ENCODE measurements at places on chromosomes 4 and X. TPM values are rescaled to one million over a fixed set of nuclear protein-coding genes. Genes with fewer than 3 reads are reported as not detected.

GRCh38 chr4:10605031-10605430 lies 79.5 kb downstream of the CLNK start:
- no peaks in the 10 kb centered on the region for H3K27me3 ChIP-seq
- no peaks in the 10 kb centered on the region for H3K36me3 ChIP-seq
- H3K4me3 ChIP-seq = no peak overlapping the region
- no peaks in the 10 kb centered on the region for H3K4me1 ChIP-seq
- H3K27ac ChIP-seq = no peak overlapping the region

The APBB2 gene
- polyA plus RNA-seq = 26.6 TPM

- no peaks in the 10 kb centered on the region for H3K36me3 ChIP-seq
- DNase-seq = no peak
- no peaks in the 10 kb centered on the region for H3K4me1 ChIP-seq
- no peaks in the 10 kb centered on the region for H3K27me3 ChIP-seq
Measured at GRCh38 chr4:168771251-168771650, 238.8 kb downstream of the CBR4 start.

GRCh38 chr4:56251556-56251955 lies 135.7 kb downstream of the AASDH start:
- H3K27ac ChIP-seq = no peak overlapping the region
- H3K36me3 ChIP-seq = no peaks in the 10 kb centered on the region
- no peaks in the 10 kb centered on the region for H3K27me3 ChIP-seq

- no peak for DNase-seq
- no peak overlapping the region for H3K4me3 ChIP-seq
- no peak overlapping the region for H3K27ac ChIP-seq
- H3K36me3 ChIP-seq = no peaks in the 10 kb centered on the region
- no peaks in the 10 kb centered on the region for H3K4me1 ChIP-seq
Measured at GRCh38 chrX:31449081-31449480, 377.2 kb upstream of the FTHL17 start.

The CNGA2 gene
- polyA plus RNA-seq = not detected

DNA sequence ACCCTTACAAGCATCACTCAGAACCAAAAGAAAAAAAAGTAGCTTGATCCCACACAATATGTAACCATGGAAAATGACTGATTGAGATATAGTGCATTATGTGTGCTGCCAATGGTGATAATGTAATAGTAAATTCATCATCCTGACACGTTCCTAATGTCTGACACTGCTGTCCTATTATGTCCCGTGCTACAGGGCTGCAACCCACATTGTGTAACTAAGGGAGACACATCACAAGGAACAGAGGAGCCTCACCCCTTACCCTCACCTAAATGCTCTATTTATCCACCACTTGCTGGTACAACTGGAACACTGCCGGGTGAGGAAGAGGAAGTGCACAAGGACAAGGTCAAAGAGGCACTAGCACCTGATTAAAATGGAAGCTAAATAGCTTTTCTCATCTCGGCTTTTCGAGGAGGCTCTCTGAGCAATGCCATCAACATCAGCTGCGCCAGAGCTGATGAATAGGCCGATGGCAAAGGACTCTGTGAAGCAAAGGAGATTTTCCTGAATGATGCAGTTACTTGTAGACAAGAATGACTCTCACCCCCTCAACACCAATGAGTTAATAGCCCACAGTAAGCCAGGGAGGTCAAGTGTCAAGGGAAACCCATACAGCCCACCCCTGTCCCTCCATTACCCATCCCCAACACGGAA lies 181.6 kb downstream of the HNRNPD start:
- no peaks in the 10 kb centered on the region for H3K36me3 ChIP-seq
- H3K4me1 ChIP-seq = no peaks in the 10 kb centered on the region
- no peak overlapping the region for H3K27ac ChIP-seq
- no peak overlapping the region for H3K4me3 ChIP-seq
- H3K27me3 ChIP-seq = no peaks in the 10 kb centered on the region

The MAGEA2 gene
- polyA plus RNA-seq = not detected

- peaks cover 33% of the 10 kb centered on the region for H3K4me1 ChIP-seq
- no peak for DNase-seq
- H3K27ac ChIP-seq = no peak overlapping the region
- no peaks in the 10 kb centered on the region for H3K36me3 ChIP-seq
- H3K4me3 ChIP-seq = no peak overlapping the region
- H3K27me3 ChIP-seq = peaks cover 44% of the 10 kb centered on the region
Measured at GRCh38 chrX:40150503-40150902, 52.7 kb upstream of the BCOR start.

The SPACA5 gene
- polyA plus RNA-seq = not detected

DNA sequence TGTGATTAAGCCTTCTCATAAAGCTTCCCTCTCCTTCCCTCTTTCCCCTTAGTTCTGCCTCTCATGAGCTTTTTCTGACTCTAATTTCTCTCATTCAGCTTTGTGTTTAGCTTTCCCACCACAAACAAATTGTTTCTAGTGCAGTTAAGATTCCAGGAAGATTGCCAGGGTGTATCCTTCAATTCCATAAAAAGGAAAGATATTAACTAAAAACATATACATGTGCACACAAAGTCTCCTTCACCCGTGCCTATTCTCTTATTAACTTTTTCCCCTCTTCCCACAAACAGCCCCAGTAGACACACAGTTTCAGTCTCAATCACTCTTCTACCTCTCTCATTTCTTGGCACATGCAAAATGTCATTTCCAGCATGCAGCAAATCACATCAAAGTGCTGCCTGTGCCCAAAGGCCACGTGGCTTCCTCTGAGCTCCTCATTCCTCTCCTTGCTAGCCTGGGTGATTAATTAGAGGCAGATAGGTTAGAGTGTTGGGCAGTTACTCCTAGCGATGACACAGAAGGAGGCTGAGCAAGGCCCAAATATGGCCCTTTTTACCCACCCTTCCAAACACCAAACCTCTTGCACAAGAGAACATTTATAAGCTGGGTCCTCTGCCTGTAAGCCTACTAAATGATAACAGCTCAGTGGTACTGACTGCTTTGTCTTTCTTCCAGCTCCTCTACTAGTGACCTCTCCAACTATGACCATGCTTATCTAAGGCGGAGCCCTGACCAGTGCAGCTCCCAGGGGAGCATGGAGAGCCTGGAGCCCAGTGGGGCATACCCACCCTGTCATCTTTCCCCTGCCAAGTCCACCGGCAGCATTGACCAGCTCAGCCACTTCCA lies 159.6 kb downstream of the SOWAHB start:
- no peaks in the 10 kb centered on the region for H3K27me3 ChIP-seq
- H3K4me3 ChIP-seq = no peak overlapping the region
- peak overlapping the region; percentile 75 for H3K27ac ChIP-seq
- H3K36me3 ChIP-seq = peaks cover 45% of the 10 kb centered on the region

DNA sequence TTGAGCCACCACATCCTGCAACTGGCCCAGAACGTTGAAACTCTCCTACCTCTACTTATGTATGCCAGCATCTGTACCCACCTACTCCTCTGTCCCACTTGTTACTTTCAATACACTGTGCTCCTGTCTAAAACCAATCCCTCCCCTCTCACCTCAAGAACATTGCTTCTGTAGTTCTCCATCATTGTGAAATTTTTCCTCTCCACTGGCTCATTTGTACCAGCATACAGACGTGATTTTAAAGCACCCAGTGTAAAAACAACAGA lies 25.5 kb upstream of the USO1 start:
- H3K4me1 ChIP-seq = peaks cover 37% of the 10 kb centered on the region
- H3K36me3 ChIP-seq = no peaks in the 10 kb centered on the region
- H3K27ac ChIP-seq = no peak overlapping the region

DNA sequence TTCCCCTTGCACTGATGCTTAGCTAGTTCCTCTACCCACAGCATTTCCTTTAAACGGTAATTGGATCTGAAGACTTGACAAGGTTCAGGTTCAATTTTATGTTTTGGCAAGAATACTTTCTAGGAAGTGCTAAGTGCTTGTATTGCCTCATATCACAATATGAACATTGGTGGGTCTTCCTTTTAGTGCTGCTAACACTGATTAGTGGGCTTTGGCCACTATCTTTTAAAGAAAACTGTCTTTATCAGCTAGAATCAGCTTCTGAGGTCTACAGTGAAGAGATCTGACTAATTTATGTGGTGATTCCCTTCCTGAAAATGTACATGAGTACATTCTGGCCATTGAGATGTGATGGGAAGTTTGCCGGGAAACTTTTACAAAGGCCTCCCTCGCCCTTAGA lies 316.7 kb upstream of the KLF3 start:
- no peaks in the 10 kb centered on the region for H3K27me3 ChIP-seq
- DNase-seq = no peak
- no peaks in the 10 kb centered on the region for H3K36me3 ChIP-seq
- no peak overlapping the region for H3K27ac ChIP-seq
- H3K4me1 ChIP-seq = no peaks in the 10 kb centered on the region

DNA sequence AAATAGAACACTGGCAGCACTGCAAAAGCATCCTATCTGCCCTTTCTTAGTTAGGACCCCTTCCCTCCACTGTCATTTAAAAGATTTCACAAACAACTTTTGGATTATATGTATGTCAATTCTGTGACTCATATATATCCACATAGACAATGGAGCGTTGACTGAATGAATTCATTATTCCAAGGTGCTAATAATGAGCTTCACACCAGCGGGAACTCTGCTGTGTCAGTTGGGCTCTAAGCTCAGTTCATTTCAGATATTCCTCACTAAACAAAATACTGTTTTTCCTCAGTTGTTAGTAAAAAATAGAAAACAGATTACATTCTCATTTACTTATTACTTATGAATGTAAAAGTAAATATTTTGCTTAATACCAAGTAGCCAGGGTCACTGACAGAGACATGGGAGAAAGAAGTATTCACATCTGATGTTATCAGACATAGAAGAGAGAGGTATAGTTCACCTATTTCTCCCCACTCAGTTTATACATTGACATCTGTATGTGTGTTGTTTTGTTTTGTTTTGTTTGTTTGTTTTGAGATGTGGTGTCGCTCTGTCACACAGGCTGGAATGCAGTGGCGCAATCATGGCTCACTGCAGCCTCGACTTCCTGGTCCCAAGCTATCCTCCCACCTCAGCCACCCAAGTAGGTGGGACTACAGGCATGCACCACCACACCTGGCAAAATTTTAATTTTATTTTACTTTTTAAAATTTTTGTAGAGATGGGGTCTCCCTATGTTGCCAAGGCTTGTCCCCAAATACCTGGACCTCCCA lies 10.9 kb downstream of the NFKB1 start:
- no peak overlapping the region for H3K4me3 ChIP-seq

The IL13RA1 gene
- polyA plus RNA-seq = 65.5 TPM

The MMAA gene
- polyA plus RNA-seq = 13.7 TPM

Measured in large intestine (tissue), 12 donors.